ENCODE measurements at places on chromosomes 7 and 10.

DNA sequence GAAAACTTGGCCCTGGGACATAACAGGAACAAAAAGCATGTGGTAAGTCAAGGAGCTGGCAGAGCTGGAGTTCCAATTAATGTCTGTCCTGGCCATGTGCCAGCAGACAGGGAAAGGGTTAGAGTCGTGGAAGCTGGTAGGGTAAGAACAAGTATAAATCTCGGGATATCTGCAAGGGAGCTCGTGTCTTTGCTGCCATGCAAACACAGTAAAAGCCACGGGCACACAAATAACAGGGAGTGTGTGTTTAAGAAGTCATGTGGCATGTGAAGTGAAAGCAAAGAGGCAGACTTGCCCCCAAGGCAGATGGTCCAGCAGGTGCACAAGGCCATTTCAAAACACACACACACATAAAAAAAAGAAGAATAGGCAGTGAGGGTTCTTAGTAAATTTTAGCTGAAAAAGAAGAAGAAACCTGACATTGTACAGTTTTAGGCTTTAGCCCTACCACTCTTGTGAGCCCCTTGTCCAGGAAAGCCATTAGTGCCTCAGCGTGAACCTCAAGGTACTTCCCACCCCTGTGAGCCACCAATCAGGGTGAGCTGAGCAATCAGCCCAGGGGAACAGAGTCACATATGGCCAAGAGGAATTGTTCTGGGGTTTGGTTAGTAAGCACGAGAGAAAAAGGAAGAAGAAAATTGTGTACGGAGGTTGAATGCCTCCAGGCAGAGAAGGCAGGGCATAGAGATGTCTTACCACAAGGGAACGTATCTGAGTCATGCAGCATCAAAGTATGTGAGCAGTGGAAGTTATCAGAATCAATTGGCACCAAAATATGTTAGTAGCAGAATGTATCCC is 32.8 kb upstream of the ARHGAP12 start:
- no peak for DNase-seq

DNA sequence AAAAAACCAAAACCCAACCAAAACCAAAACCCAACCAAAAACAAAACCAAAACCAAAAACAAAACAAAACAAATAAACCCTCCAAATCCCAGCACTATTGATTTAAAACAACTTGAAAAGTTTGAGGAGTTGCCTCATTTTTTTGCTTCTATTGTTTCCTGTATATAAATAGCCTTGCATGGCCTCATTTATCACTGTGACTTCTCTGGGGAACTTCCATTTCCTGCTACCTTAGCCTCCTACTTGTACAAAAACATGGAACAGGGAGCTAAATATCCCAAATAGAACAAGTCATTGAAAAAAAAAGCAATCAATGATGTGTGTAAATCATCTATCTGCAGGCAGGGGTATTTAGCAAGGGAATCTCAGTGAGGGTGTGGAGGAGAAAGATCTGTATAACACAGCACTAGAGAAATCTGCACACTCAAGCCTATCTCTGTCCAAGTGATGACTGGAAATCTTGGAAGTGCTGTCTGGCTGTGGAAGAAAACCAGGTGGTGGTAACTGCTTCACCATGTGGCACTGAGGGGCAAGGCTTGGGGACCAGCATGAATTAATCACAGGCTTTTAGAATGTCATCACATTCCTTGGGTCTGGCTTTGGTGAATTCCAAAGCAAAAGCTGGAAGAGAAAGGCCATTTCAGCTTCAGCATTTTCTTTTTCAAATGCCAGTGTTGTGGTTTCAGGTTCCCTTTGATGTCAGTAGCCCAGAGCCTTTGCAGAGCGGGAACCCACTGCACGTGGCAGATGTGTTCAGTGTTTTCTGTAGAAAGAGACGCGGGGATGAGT is 349.5 kb upstream of the ZNF32 start:
- no peak for DNase-seq

DNA sequence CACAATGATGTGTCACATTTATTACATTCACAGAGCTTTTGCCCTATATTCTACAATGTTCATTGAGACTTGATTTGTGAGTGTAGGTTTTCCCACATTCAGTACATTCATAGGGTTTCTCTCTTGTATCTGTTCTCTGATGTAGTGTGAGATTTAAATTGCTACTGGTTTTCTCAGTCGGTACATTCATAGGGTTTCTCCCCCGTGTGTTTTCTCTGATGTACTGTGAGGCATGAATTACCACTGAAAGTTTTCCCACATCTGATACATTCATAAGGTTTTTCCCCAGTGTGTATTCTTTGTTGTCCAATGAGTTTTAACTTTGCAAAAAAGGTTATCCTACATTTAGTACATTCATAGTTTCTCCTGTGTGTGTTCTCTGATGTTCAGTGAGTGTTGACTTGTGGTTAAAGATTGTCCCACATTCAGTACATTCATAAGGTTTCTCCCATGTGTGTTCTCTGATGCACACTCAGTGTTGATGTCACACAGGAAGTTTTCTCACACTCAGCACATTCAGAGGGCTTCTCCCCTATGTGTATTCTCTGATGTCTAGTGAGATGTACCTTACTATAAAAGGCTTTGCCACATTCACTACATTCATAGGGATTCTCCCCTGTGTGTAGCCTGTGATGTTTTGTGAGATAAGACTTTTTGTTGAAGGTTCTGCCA is 63.0 kb downstream of the ZNF248 start:
- DNase-seq = no peak

DNA sequence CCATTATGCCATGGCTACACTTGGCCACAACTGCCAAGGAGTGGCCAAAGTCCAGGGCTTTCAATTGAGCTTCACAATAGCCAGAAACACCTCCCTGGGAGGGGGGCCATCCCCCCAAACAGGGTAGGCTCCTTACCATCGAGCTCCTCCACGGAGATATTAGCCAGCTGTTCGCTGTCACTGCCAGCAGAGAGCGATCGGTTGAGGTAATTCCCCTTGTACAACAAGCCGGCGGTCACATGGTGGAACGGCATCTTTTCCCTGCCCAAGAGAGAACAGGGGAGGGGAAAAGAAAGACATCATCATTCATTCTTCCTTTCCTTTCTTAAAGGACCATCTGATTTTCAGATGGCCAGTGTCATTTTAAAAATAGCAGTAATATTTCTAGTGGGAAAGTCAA is 133.6 kb downstream of the CALN1 start:
- DNase-seq = no peak

Data from hippocampal formation (tissue), 2 donors.